ENCODE measurements at places on chromosomes 16 and 17.

GRCh38 chr17:81726004-81726403, 13.9 kb downstream of the SLC25A10 start:
- no peak for DNase-seq

DNA sequence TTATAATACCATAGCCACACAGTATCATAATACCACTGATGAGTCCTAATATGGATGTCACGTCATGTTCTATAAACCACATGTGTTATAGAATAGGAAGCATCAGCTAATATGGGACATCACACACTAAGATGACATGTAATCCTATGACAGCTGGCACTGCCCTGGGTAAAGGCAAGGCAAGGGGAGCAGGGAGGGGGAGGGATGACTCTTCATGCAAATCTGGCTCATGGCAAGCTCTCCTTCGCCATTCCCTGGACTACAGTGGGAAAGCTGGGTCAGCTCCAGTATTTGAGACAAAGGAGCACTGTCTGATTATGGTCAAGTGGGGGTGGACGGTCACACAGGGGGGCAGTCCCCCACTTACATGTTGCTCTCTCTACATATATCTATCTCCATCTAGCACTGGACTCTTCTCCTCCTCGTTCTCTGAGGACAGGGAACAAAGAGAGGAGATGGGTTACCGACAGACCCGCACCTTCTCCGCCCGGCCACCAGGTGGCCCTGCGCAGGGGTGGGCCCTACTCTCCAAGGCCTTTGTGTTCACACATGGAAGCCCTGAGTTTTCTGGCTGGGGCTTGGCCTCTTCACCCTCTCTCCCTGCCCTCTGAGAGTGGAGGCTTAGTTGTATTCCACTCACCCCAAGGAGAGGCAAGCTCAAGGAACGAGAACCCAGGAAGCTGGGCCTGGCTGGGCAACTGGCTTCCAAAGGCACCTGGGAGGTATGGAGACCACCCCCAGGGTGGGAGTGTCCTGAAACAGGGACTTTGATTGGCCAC, 23.4 kb upstream of the MPO start:
- peak; percentile 82 for DNase-seq

- DNase-seq = no peak
Measured at GRCh38 chr17:14227052-14227451, 9.6 kb downstream of the CDRT15 start.

GRCh38 chr17:83062011-83062817, 17.2 kb upstream of the METRNL start:
- peak; percentile 37 for DNase-seq

- no peak for DNase-seq
Measured at GRCh38 chr17:36689089-36689667, 87.8 kb downstream of the MRM1 start.

GRCh38 chr16:87436225-87437172, 44.4 kb downstream of the MAP1LC3B start:
- DNase-seq = no peak

DNA sequence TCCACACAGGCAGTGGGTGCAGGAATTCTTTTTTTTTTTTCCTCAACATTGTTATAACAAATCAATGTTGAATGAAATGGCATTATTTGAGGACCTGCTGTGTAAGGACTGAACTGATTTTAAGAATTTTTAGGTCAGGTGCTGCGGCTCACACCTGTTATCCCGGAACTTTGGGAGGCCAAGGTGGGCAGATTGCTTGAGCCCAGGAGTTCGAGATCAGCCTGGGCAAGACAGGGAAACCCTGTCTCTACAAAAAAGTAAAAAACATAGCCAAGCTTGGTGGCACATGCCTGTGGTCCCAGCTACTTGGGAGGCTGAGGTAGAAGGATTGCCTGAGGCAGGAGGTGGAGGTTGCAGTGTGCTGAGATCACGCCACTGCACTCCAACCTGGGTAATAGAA, 12.4 kb downstream of the MPRIP start:
- DNase-seq = no peak

DNA sequence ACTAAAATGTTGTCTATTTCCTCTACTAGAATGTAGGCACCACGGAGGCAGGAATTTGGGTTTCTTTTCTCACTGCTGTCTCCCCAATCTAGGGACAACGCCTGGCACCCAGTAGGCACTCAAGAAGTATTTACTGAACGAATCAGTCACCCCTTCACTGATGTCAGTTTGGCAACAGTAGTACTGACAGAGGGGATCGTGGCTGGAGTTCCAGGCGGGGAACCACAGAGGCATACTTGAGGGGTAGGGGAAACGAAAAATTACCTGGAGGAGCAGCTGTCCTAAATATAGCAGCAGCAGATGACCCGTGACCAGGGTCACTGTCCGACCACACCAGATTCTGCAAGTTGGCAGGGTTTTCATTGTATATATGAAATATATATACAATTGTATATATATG, 33.3 kb downstream of the TRIM25 start:
- no peak for DNase-seq

GRCh38 chr16:77514500-77515220, 79.8 kb upstream of the ADAMTS18 start:
- no peak for DNase-seq

DNA sequence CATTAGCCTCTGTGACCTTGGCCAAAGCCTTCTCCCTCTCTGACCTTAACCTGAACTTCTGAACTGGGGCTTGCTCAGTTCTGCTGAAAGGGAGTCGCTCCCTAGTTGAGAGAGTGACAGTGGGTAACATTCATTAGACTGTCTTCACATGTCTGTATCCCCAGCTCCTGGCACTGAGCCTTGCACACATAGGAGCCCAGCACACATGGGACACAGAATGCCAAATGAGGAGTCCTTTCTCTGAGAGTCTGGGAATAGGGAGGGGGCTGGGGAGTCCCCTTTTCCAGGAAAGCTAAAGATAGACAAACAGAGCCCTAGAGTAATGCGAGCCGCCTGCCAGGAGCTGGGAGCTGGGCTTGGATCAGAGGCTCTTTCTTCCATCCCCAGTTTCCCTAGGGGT, 2.5 kb downstream of the TAC4 start:
- no peak for DNase-seq

DNA sequence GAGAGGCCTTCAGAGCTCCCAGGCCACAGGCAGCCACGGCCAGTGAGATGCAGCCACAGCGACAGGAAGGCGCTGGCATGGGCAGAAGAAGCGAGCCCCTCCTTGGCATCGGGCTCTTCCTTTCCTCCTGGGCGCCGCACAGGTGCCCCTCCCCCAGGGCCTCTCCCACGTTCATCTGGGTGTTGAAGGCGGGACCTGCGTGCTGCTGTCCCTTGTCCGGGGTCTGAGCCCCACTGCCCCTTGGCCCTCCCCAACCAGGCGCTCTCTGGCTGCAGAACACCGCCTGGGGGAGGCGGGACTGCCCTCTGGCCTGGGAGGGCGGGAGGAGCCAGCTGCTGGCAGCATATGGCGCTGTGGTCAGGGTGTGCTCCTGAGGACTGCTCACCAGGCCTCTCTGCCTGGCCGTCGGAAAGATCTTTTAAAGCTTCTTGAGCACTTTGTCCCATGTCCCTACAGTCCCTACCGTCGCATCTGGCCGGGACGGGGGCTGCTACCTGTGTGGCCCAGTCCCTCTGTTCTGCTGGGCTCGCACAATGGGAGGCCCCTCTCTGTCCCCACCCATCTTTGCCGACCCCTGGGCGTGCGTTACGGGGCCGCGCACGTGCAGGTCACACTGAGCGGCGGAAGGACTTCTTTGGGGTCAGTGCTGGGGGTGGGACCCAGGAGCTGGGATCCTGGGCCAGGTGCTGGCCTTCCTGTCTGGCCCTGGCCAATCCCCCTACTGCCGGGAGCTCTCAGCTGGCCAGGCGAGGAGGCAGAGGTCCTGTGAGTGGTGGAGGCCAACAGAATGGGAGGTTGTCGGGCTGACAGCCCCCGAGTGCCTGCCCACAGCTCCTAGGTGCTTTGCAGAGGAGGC, 1.7 kb downstream of the SLC25A10 start:
- peak; percentile 59 for DNase-seq

DNA sequence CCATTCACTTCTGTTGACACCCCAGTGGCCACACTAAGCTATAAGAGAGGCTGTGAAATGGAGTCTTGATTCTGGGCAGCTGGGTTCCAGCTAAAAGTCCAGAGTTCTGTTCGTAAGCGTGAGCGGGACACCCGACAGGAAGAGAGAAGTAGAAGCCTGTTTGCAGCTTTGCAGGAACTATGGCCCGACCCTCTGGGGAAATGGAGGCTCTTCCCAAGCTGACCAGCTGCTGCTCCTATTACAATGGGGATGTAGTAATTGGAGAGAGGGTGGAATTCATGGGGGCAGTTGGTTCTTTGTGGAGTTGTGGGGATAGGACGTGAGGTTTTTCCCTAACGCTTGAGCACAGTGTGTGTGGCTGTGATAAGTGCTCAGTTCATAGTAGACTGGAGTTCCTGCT, 28.4 kb downstream of the UBALD1 start:
- no peak for DNase-seq

All from hematopoietic multipotent progenitor cell treated with erythropoietin and hydrocortisone succinate and interleukin-3 and kit ligand, for 6 days (in vitro differentiated cells).